ENCODE measurements at places on chromosomes 1 and 21.

GRCh38 chr21:15676935-15677334 is 52.8 kb upstream of the USP25 start:
- no peak for DNase-seq

DNA sequence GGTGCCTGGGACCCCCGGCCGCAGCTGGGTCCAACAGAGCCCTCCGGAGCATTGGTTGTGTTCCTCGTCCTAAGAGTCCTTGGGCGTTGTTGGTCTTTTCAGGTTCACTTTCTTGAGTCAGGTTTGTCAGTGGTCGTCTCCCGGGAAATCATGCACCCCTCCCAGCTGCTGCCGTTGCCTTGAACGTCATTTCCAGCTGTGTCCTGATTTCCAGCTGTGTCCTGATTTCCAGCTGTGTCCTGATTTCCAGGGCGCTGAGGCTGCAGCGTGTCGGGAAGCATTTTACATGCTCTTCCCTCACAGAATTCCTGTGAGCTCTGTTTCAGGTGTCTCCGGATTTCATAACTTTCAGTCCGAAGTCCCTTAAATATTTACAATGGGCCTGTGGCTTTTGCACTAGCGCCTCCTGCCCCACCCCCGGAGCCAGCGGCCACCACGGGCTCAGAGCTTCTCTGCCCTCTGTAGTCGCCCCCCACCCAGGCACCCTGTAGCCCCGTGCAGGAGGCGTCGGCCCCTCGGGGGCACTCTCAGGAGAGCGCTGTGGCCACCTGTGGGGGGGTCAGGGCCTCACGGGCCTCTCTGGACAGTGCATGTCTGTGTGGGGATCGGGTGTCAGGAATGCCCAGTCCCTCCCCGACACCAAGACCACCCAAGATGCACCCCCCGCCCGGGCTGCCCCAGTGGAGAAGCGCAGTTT is 66.7 kb downstream of the COL18A1 start:
- no peak for DNase-seq

DNA sequence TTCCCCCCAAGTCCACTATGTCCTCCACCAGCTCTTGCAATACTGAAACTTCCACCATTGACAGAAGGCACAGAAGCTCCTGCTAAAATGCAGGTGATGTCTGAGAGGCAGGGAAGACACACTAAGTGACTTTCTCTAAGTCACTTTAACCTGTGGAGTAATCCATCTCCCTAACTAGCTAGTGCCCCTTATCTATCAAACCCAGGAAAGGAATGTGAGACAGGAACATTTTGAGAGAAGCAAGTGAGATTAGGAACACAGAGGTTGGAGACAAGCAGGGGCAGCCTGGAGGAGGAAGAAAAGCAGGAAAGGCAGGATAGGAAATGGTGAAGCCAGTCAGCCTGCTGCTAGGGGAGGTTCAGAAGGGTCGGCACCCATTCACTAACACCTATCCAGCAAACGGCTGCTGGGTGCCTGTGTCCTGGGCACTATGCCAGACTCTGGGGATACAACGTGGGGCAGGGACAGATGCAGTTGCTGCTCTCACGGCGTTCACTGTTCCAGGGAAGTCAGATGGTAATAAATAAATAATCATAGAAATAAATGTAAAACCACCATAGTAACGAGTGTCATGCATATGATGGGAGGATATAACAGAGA is 7.0 kb downstream of the GPA33 start:
- no peak for DNase-seq

- DNase-seq: peak; percentile 63
Measured at GRCh38 chr1:1344655-1345361, 4.4 kb downstream of the DVL1 start.

DNA sequence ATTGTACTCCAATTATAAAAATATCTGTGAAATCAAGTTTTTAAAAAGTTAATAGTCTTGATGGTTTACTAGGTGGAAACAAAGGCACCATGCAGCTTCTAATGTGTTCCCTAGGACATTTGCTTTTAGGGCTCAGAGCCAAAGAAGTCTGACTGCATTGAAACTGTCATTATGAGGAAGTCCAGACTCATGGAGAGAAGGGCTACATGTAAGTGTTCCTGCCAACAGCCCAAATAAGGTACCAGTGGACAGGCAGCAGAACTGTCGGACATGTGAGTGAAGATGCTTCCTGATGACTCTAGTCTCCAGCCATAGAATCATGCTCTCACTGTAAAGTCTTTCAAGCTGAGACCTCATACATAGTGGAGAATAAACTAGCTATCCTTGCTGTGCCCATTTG is 287.6 kb downstream of the AKT3 start:
- DNase-seq: no peak

DNA sequence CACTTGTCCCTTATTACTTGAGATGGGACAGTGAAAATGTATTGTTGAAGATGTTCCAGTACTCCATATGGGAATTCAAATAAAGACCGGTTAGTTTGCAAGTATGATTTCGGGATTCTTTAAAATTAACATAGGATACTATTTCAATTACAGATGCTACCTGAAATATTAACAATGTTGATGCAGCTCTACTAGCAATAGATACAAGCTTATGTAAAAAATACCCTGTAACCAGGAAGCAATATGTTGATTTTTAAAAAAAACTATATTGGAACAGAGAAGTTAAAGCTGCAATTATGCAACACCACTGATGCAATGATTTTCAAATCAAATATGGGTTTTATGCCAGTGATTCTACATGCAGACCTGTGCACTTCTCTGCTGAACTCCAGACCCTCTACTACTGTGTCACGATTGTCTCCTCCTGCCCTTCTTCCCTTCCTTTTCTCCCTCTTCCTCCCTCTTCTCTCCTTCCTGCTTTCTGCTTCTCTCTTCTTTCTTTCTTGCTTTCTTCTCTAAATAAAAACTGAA is 179.2 kb downstream of the ATP6V1G3 start:
- DNase-seq: no peak

- no peak for DNase-seq
Measured at GRCh38 chr1:51218570-51218969, 17.5 kb upstream of the RNF11 start.

GRCh38 chr1:101431956-101432510 is 195.2 kb downstream of the S1PR1 start:
- DNase-seq: no peak

DNA sequence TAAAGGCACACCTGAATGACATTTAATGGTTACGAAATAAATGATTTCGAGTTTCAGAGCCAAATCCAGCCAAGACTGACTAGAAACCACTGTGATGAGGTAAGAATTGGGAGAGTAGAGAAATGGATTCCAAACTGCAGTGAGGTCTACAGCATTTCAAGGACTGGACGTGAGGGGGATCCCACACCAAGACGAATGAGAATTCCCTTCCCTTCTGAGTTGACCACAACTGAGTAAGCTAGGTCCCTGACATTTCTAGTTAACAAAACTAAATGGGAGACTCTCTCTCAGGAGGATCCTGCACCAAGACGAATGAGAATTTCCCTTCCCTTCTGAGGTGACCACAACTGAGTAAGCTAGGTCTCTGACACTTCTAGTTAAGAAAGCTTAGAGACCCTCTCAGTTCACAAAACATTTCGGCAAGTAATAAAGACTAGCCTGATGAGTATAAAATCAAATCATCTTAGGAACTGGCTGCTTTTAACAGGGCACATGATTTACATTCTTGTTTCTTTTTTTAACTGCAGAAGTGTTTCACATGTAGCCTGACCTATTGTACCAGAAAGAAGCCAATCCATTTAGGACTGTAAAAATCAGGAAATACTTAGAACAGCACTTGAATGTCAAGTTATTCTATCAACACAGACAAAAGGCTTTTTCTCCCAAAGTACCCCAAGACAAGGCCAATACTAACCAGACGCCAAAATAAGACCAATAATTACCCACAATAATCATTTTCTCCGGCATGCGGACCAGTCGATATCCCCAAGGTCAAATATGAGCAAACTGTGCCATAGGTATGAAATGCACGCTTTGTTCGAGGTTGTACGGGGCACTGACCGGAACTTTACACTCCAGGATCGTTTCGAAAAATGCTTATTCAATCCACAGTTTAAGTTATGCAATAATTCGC is 1.4 kb upstream of the SPATA1 start:
- no peak for DNase-seq

- no peak for DNase-seq
Measured at GRCh38 chr1:18190598-18190997, 83.0 kb downstream of the IGSF21 start.

DNA sequence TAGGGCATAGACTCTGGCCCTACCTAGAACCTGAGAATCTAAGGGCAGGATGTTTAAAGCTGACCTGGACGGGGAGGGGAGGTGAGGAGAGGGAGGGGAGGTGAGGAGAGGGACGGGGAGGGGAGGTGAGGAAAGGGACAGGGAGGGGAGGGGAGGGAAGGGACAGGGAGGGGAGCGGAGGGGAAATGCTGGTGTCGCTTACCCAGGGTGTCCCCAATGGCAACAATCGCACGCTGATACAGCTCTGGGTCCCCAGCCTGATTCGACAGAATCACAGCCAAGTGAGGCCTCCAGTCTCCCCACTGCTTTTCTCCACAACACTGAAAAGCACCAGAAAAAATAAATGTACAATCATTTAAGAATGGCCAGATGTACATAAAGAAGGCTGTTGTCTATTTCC is 22.2 kb downstream of the SEC16B start:
- no peak for DNase-seq

DNA sequence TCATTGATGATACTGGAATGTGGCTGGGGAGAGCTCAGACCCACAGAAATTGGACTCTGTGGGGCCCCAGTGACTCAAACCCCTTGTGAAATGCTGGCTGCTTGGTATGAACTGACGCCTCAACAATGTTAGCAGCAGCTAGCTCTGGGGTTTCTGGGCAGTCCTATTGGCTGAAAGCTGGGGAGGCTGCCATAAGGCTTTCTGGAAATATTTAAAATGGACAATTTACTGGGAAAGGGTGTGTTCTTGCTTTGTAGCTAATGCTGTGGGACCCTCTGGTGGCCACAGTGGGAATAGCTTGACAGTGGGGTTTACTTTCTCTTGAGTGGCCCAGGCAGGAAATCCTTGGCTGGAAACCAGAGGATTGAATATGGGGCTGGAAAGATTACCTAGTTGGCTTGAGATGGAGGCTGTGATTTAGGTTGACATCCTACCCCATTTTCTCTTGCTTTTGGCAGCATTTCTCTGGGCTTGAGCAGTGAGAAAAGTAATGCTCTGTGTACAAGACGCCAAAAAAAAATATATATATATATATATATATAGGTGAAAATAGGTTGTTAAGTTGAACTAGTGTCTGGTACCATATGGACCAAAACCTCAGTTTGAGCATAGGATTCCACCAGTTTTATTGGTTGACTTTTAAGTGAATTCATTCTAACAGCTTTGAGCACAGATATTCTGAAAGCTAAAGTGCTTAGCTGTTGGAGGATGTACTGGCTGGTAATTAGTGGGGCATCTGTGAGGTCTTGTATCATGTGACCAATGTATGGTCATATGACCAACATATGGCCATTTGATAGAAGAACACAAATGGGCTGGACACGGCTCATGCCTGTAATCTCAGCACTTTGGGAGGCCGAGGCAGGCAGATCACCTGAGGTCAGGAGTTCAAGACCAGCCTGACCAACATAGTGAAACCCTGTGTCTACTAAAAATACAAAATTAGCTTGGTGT is 8.2 kb upstream of the S100A10 start:
- peak; percentile 60 for DNase-seq

DNA sequence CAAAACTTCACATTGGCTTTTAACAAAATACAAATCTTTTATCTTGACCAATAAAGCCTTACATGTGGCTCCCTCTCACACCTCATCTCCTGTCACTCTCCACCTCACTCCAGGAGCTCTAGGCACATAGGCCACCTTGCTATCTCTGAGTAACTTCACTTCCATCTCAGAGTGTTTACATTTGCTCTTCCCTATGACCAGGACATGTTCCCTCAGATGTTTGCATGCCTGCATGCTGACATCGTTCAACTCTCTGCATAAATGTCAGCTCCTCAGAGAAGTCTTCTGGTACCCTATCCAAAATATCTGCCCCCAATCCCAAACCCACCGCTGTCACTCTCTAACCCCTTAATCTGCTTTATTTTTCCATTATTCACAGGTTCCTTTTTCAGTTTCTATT is 110.9 kb downstream of the TOMM20 start:
- no peak for DNase-seq

DNA sequence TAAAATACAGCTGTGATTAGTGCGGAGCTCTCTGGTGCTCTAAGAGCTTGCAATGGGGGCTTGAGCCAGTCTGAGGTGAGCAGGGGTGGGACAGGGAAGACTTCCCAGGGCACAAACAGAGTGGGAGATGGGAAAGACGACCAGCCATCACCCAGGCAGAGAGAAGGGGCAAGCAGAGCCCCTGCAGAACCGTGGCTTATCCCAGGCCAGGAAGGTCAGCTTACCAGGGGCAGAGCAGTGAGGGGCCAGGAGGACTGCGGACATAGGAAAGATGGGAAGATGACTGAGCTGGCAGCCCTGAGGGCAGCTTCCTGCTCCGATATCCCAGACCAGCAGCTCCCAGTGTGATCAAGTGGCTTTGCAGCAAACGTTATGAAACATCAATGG is 55.4 kb upstream of the IFFO2 start:
- no peak for DNase-seq
